ENCODE measurements at places on chromosomes 2 and 18.
A peak's percentile ranks its signal among the peaks of the same experiment; 100 is the strongest.

GRCh38 chr18:25244170-25244569 lies 107.8 kb downstream of the ZNF521 start:
- no peak for DNase-seq

DNA sequence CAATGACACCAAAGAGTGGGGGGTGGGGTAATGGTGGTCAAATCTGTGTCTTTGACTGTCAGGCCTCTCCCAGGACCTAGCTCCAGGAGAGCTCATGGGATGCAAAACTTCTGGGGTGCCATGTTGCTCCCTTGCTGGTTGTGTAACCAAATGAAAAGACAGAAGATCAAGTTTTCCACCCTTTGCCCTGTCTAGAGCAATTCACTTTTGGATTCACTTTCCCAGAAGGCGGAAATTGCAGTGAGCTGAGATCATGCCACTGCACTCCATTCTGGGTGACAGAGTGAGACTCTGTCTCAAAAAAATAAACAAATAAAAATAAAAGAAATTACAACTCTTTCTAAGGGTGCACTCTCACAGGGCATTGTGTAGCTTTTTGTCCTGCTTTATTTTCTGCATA lies 34.9 kb upstream of the PLA2R1 start:
- DNase-seq = peak; percentile 55

- DNase-seq = no peak
Measured at GRCh38 chr18:36558234-36558633, 260.7 kb downstream of the FHOD3 start.

DNA sequence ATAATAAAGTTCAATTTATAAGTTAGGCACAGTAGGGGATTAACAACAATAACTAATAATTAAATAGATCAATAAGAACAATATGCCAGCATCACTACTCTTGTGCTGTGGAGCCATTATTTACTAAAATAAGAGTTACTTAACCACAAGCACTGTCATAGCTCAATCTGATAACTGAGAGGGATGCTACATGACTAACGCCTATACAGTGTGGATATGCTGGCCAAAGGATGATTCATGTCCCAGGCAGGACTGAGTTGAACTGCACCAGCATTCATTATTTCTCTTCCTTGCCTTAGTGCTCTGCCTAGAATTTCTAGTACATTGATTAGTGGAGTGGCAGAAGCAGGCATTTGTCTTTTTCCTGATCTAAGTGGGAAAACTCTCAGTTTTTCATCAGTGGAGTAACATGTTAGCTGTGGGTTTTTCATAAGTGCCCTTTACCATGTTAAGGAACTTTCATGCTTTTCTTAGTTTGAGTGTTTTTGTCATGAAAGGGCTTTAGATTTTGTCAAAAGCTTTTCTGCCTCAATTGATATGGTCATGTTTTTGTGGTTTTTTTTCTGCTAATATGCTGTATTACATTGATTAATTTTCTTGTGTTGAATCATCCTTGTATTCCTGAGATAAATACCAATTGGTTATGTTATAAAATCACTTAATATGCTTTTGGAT lies 21.7 kb downstream of the KIAA1328 start:
- DNase-seq = no peak

- DNase-seq = no peak
Measured at GRCh38 chr2:230202430-230203109, 17.2 kb downstream of the SP110 start.

- no peak for DNase-seq
Measured at GRCh38 chr2:207256476-207257207, 90.9 kb upstream of the KLF7 start.

DNA sequence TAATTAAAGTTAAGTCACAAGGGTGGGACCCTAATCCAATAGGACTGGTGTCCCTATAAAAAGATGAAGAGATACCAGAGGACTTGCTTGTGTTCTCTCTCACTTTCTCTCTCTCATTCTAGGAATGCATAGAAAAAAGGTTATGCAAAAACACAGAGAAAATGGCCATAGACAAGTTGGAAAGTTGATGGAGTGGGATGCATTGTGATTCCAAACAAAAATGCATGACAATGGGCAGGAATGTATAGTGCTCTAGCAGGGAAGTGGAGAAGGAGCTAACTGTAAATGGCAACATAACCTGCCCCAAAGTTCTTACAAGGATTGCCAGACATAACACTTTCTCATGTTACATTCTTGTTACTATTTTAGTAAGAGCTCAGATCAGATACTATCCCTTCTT lies 301.6 kb upstream of the LRATD1 start:
- no peak for DNase-seq

DNA sequence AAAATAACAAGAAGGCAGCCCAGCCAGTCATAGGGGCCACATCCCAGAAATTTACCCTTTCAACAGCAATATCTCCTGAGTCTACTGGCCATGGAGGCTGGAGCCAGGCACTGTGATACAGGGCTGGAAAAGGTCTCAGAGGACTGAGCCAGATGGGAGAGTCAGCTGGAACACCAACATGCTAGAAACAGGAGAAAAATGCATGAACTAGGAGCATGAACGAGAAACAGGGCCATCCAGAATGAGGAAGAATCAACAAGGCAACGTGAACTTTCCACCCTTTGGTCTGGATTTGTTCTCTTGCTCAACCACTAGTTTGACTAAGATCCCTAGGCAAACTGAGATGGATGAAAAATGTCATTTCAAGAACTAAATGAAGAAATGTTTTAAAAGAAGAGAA lies 13.1 kb downstream of the PID1 start:
- DNase-seq = peak; percentile 47

DNA sequence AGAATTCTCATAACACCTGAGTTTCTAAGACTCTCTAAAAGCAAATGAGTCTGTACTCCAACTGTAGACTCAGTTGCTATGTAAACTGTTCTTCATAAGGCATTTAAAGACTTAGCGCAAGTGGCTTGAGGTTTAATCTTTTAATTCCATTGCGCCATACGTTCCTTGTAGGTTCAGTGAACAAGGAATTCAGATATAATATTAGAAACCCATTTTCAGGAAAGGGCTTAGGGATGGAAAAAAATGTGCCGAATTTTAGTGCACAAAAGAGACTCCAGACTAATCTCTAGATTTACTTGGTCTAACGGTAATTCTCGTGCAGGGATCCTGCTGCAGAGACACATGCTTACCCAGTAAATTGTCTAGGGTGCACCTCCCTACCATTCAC lies 268.9 kb upstream of the TANK start:
- DNase-seq = no peak

GRCh38 chr2:2823061-2823753 lies 492.1 kb upstream of the MYT1L start:
- DNase-seq = no peak

- DNase-seq = peak; percentile 93
Measured at GRCh38 chr18:63320123-63320974, 780 bp upstream of the BCL2 start.

- DNase-seq = no peak
Measured at GRCh38 chr2:96095116-96095636, 21.2 kb downstream of the ADRA2B start.

- no peak for DNase-seq
Measured at GRCh38 chr2:240811346-240812300, 8.4 kb downstream of the KIF1A start.

DNA sequence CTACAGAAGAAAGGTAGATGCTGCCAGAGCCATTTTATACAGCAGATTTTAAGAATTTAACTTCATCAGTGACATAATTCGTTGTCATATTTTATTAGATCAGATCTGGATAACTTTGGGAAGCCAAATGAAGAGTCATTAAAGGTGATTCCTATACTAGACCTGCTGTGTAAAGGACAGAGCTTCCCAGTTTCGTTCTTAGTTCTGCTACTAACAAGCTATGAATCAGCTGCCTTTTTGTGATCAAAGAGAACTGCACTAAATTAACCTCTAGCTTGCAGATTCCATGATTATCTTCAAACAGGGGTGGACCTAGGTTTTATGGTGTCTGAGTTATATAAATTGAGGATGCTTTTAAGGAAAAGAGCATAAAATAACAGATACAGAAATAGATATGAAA lies 926.5 kb upstream of the ACVR2A start:
- no peak for DNase-seq

- DNase-seq = no peak
Measured at GRCh38 chr18:38250971-38251370, 685.4 kb upstream of the CELF4 start.

- no peak for DNase-seq
Measured at GRCh38 chr2:11065833-11066485, 89.3 kb upstream of the SLC66A3 start.

- DNase-seq = no peak
Measured at GRCh38 chr2:43054367-43054766, 172.0 kb downstream of the ZFP36L2 start.

DNA sequence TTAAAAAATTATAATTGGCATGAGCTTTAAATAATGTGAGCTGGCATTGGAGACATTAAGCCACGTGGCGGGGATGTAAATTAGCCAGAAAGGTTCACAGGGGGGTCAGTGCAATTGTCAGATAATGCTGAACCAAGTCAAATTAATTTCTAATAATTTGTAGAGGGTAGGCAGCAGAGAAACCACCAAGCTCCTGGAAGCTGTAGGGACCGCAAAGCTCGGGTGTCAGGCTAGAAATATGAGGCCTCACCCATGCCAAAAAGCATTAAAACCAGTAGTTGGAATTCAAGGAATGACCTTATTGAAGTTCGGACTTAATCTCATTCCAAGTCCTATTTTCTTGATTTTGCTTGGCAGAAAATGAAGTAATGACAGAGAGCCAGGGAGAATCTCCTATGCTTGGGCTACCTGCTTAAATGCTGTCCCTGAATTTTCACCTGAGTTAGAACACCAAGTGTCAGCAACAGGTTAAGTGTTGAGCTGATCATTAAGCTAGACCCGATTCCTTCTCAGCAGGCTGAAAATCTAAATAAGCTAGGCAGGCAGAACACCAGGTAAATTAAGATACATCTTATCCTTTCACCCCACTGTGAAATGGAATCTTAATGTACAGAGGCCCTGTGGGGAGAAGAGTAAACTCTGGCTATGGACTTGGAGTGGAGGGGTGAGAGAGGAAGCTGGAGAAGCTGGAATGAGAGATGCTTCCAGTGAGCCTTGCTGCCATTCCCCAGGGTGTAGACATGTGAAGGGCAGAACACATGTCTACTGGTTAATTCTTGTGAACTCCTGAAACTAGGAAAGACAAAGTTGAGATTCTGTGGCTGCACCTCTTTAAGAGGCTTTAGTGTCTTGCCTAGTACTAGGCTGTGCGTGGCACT lies 520.0 kb downstream of the SLC4A3 start:
- no peak for DNase-seq

DNA sequence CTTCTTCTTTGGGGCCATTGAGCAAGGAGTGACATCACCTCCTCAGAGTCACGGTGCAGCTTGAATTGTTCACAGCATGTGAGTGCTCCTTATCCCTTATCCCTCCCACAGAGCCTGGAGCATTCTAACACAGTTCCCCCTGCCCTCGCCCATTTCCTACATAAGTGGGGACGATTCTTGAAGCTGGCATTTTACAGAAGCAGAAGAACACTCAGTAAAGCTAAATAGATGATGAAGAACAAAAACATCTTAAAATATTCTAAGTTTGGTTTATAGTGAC lies 135.8 kb upstream of the APCDD1 start:
- peak; percentile 63 for DNase-seq

DNA sequence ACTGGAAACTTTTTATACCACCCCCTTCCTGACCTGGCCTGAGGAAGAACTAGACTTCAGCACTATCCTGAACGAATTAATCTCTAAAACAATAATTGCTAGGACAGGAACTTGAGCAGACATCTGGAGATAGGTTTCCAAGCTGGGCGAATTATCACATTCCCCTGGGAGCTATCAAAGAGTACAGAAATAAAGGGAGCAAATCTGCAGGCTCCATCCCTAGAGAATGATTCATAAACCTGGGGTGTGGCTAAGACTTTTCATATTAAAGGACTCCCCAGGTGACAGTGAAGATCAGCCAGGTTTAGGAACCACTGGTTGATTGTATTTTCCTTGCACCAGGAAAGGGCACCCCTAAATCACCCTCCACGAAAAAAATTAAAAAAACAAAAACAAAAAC lies 105.6 kb upstream of the NOL4 start:
- DNase-seq = no peak

GRCh38 chr2:178043266-178043665 lies 29.3 kb downstream of the PDE11A start:
- DNase-seq = no peak
